ENCODE measurements at places on chromosomes 7 and 10. TPM values are rescaled to one million over a fixed set of nuclear protein-coding genes. Genes with fewer than 3 reads are reported as not detected.

DNA sequence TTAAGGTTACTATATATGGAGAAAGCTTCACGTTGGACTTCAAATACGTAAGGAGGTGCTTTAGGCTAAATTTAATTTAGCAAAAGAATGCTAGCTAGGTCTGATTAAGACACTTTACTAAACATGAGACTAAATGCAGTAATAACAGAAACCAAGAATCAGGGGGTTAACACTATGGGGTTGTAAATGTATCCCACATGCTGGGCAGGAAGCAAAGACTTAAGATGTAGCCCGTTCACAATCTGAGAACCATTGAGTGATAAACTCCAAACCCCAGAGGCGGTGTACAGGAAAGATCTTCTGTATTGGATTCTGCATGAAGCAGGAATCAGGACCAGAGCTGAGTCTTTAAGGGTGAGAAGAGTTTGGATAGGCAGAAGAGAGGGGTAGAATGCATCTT, 60.4 kb downstream of the FZD1 start:
- peaks cover 5% of the 10 kb centered on the region for H3K4me1 ChIP-seq
- H3K27me3 ChIP-seq: peaks cover 2% of the 10 kb centered on the region
- H3K36me3 ChIP-seq: no peaks in the 10 kb centered on the region

DNA sequence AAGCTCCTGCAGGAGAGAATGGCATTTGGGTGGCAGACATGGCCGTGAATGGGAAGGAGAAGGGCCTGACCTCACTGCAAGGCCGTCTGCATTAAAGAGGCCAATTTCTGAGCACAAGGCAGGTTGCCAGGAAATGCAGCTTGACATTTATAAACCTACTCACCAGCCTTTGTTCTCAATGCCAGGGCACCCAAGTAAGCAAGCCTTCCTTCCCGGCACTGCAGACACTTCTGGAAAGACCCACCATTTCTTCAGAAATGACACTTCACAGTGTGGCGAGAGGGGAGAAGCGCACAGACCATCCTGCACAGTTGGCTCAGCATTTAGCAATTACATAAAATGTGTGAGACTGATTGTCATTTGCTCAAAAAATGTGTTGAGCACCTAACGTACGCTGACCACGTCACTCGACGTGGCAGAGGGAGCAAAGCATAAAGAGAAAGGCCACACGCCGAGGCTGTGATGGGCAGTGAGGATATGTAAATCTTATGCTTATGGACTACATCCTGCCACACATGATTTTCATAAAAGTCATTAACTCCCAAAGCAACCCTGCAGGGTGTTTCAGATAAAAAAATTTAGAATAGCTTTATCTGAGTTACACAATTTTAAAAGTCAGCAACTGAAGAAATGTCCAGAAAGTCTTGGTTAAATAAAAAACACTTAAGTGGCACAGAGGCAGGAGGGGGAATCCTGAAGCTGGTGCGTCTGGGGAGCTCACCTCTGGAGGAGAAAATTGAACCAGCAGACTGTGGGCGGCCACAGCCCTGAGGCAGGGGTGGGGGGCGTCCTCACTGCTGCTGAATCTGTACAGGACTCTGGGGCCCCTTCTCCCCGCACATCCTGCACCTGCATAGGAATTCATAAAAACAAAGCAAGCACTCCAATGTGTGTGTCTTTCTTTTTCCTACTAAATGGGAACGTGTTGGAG, 543.8 kb downstream of the PTPRN2 start:
- H3K27me3 ChIP-seq: no peaks in the 10 kb centered on the region
- DNase-seq: no peak
- no peak overlapping the region for H3K27ac ChIP-seq
- H3K36me3 ChIP-seq: no peaks in the 10 kb centered on the region
- no peaks in the 10 kb centered on the region for H3K4me1 ChIP-seq

Gene AASS
- total RNA-seq: 394 TPM

DNA sequence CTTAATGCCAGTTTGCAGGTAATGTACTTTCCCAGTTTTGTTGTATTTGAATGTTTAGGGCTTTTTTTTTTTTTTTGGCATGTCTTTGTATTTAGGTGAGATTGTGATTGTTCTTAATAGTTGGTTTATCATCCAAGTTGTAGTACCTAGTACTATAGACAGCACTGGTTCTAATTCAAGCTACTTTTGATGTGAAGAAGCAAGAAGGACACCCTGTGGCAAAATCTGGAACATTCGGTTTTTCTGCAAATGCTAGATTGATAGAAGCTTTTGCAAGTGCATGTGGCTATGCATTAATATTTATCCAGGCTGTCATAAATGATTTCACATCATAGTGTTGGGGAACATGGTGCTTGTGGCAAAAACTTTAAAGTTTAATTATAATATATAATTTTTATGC, 248.9 kb downstream of the FOXP2 start:
- H3K4me3 ChIP-seq: no peak overlapping the region
- H3K36me3 ChIP-seq: no peaks in the 10 kb centered on the region
- no peaks in the 10 kb centered on the region for H3K4me1 ChIP-seq
- DNase-seq: no peak
- H3K27me3 ChIP-seq: no peaks in the 10 kb centered on the region

Gene NKX6-2
- not detected for total RNA-seq

Gene CTAGE6
- 0.13 TPM for total RNA-seq

- no peak overlapping the region for H3K4me3 ChIP-seq
- DNase-seq: no peak
- H3K4me1 ChIP-seq: 0 out of 2 replicates have a peak, but pooled peaks cover 2% of the 10 kb centered on the region
- no peaks in the 10 kb centered on the region for H3K36me3 ChIP-seq
- no peak overlapping the region for H3K27ac ChIP-seq
Measured at GRCh38 chr10:78579576-78579975, 489.2 kb upstream of the ZMIZ1 start.

DNA sequence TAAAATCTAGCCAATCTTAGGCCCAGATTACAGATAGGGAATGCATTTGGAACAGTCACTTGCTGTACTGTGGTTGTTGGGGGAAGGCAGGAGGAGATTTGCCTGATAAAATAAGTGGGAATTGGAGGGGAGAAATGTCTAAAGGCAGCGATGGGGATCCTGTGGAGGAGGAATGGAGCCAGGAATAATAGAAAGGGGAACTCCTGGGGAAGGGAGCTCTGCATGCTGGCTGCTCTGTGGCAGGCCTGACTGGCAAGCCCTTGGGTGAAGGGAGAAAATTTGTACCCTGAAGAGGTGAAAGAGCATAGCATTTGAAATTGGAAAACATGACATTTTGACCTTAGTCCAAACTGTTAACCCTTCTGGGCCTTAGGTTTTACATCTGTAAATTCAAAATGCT, 13.7 kb downstream of the MMP21 start:
- no peak overlapping the region for H3K4me3 ChIP-seq
- no peak for DNase-seq
- no peaks in the 10 kb centered on the region for H3K27me3 ChIP-seq
- H3K36me3 ChIP-seq: peaks cover 37% of the 10 kb centered on the region
- H3K4me1 ChIP-seq: peaks cover 7% of the 10 kb centered on the region
- no peak overlapping the region for H3K27ac ChIP-seq

GRCh38 chr10:43117777-43118583, 20.3 kb upstream of the CSGALNACT2 start:
- no peak for DNase-seq
- no peaks in the 10 kb centered on the region for H3K36me3 ChIP-seq
- no peaks in the 10 kb centered on the region for H3K27me3 ChIP-seq
- H3K4me3 ChIP-seq: no peak overlapping the region
- no peaks in the 10 kb centered on the region for H3K4me1 ChIP-seq

- H3K27me3 ChIP-seq: no peaks in the 10 kb centered on the region
- H3K4me1 ChIP-seq: no peaks in the 10 kb centered on the region
Measured at GRCh38 chr10:88227342-88228018, 355.6 kb downstream of the RNLS start.

GRCh38 chr10:25561758-25562157, 372.3 kb upstream of the MYO3A start:
- H3K27me3 ChIP-seq: no peaks in the 10 kb centered on the region
- H3K36me3 ChIP-seq: no peaks in the 10 kb centered on the region
- no peaks in the 10 kb centered on the region for H3K4me1 ChIP-seq
- no peak overlapping the region for H3K4me3 ChIP-seq
- no peak overlapping the region for H3K27ac ChIP-seq

GRCh38 chr7:8913682-8914081, 480.3 kb downstream of the NXPH1 start:
- H3K27me3 ChIP-seq: no peaks in the 10 kb centered on the region
- H3K4me3 ChIP-seq: no peak overlapping the region
- no peaks in the 10 kb centered on the region for H3K36me3 ChIP-seq
- no peak overlapping the region for H3K27ac ChIP-seq
- H3K4me1 ChIP-seq: no peaks in the 10 kb centered on the region

Data from H1 (cell line).